ENCODE measurements at places on chromosomes 5 and 9.

DNA sequence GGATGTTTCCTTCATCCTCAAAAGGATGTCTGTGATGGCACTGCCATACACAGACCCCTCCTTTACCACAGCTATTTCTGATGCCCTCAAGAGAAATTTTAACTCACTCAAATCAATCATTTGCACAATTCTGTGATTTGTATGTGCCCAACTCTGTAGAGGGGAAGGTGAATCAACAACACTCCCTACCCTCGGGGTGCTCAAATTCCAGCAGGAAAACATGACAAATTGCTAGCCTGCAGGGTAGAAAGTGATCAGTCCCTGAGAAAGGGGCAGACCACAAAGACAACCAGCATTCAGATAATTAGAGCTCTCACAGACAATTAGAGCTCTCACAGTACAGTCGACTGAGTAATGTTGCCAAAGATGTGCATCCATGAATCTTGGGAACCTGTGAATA lies 45.3 kb upstream of the FOXE1 start:
- DNase-seq, result no peak

- no peak for DNase-seq
Observed at GRCh38 chr5:135195270-135195608, 161.2 kb upstream of the PITX1 start.

DNA sequence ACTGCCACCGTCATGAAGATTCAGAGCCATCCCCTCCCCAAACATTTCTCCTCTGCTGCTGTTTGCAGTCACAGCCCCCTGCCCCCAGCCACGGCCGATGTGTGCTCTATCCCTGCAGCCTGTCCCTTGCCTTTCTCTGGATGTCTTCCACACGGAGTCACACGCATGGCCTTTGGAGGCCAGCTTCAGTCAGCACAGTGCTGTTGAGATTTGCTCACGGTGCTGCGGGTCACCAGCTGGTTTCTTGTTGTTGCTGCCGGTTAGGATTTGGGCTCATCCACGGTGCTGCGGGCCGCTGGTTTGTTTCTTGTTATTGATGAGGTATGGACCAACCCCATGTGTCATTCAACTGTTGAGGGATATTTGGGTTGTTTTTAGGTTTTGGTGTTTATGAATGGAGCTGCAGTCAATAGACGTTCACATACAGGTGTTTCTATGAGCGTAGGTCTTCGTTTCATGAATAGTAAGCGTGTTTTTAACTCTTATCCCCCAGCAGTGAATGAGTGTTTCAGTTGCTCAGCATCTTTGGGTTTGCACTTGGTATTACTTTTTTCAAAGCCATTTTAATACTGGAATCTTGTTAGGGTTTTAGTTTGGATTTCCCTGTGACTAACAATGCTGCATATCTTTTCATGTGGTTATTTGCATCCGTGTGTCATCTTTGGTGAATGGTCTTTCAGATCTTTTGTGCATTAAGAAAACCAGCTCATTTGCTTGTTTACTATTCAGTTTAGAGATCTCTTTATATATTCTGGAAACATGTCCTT lies 57.6 kb downstream of the AHRR start:
- DNase-seq, result no peak

DNA sequence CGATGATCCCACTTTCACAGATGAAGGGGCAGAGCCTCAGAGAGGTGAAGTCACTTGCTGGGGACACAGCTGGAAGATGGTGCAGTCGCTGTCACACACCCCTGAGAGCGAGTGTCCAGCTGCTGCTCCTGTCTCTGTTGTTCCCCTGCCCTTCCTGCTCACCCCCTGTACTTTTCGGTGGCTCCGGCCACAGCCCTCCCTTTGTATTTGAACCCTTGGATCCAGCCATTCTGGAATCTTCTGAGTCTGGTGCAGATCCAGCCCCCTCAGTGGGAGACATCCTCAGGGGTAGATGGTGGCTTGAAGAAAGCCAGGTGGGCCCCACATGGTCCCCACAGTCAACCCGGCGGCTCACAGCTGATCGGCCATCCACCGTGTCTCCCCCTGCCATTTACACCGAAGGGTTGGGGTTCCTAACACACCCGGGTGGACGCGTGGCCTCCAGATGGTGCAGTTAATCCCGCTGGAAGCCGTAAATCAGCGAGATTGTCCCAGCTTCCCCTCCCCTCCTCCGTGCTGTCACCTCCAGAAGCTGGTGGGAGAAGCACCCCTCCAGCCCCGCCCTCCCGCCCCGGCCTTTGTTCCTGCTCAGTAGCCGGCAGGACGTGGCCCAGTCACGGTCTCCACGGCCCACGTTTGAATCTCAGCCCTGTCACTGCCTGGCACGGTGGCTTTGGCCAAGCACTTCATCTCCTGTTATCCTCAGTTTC lies 204.8 kb downstream of the C9orf50 start:
- no peak for DNase-seq

Data from GM04504 (cell line).